Stimulated activated CD8-positive, alpha-beta memory T cell treated with anti-CD3 and anti-CD28 coated beads, Interleukin-15, amount 100 ng/mL, for 1 hour (primary cell): ENCODE measurements at places on chromosomes 2 and 18.

DNA sequence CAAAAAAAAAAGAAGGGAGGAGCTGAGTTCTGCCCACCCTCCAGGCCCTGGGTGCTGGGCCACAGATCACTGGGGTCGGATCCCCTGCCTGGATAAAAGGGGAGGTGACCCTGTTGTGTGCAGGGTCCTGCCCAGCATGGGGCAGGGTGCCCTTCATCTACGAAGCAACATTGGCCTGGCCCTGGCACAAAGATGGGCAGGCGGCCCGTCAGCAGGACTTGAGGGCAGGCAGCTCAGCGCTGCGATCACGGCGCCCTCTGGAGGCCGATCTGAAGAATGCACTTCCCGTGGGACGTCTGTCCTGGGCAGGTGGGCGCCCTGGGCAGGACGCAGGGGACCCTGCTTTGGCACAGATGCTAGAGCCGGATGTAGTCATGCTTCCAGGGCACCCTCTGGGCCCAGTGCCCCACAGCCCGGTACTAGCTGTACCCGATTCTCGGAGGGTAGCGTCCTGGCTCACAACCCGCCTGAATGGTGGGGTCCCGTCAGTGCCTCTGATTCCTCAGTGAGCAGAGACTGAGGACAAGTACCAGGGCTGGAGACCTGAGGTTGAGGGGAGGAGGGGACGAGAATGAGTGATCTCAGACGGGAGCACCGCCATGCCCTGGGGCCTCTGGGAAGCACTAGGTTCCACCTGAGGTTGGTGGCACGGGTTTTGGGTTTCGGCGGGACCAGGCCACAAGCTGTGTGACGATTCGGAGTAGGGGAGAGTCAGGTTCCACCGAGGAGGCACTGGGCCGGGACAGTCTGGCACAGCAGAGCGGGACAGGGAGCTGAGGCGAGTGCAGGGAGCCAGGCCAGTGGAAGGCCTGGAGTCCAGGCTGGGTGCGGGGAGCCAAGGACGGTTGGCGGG lies 18.0 kb downstream of the ARID5A start:
- peak; percentile 49 for DNase-seq

- no peak for DNase-seq
Observed at GRCh38 chr2:28449126-28449487, 46.8 kb upstream of the PLB1 start.

DNA sequence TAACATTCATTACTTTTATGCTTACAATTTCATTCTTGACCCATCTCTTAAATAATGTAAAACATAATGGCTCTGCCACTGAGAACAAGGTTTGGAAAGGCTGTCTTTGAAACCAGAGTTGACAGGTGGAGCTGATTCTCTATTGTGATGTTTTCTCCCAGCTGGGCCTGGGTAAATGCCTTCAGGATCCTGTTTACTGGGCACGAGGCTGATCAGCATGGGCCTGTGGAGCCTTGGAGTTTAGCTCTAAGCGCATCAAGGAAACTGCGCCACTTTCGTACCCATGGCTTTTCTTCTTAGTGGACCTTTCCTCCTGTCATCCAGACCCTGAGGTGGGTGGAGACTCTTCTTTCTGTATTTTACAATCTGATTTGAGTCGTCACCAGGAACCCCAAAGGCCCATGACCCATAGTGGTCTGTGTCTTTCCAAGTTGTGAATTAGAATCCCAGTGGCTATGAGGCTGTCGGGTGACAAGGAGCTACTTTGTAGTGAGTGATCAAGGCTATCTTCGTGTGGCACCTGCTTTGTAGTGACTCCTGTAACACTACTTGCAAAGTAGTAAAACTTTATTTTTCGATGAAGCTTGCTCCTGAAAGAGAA lies 123.1 kb downstream of the LPIN1 start:
- DNase-seq = no peak

DNA sequence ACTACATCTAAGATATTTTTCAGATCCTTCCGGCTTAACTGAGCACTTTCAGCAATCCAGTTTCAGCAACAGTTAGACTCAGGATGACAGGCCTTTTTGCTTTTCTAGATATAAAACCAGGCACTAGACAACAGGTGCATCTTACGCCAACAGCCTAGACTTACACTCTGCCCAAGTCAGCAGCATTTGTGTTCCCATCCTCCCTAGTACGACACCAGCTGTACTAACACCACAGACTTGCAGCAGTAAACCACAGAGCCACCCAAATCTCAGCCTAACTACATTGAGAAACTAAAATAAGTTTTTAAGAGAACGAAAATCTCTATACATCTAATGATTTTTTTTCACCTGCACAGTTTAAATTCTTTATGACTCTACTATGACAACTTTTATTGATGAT lies 89.9 kb upstream of the DNMT3A start:
- no peak for DNase-seq

DNA sequence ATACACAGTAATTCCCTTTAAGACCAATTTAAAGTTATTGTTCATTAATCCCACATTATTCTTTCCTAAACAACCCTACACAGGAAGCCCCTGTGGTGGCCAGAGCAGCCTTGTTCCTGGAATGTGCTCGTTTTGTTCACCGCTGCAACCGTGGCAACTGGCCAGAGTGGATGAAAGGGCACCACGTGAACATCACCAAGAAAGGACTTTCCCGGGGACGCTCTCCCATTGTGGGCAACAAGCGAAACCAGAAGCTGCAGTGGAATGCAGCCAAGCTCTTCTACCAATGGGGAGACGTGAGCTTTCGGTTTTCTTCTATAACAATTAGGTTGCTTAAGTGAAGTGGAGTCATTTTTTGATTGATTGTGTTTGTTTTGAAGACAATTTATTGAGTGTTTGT lies 101.0 kb downstream of the UNC80 start:
- no peak for DNase-seq
